ENCODE measurements at places on chromosomes 16 and 17.

DNA sequence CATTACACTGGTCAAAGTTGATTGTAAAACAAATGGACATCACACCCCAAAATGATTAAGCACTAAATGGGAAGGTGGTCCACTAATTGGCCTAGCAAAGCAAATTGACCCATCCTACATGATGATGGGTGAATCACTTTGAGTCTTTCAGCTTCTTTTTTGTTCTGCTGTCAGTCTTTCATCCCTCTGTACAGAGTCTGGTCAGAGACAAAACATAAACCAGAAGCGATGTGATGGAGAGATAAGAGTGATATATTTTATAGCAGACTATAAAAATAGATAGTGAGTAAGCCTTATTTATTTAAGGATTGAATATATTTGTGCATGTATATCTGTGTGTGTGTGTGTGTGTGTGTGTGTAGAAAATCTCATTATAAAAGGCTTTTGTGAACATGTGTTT lies 618.4 kb upstream of the SOX9 start:
- peak; percentile 53 for DNase-seq

GRCh38 chr16:7031031-7031430 lies 301.6 kb upstream of the RBFOX1 start:
- no peak for DNase-seq

- DNase-seq = no peak
Measured at GRCh38 chr17:30031214-30031869, 85.3 kb upstream of the NSRP1 start.

- no peak for DNase-seq
Measured at GRCh38 chr17:73586921-73587602, 57.2 kb downstream of the SDK2 start.

DNA sequence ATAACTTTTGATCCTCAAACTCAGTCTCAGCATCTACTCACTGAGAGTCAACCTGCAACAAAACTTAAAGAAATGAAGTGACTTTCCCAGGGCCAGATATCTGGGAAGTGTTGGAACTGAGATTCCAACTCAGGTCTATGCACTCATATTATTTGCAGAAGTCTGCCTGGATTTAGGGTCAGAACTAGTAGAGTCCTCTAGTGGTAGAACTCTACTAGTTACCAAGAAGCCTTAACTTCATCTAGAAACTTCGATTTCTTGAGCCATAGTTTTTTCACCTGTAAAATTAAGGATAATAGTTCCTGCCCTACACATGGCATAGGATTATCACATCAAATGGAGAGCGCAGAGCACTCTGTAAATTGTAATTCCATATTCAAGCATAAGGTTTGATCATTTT lies 23.4 kb upstream of the KRT24 start:
- no peak for DNase-seq

DNA sequence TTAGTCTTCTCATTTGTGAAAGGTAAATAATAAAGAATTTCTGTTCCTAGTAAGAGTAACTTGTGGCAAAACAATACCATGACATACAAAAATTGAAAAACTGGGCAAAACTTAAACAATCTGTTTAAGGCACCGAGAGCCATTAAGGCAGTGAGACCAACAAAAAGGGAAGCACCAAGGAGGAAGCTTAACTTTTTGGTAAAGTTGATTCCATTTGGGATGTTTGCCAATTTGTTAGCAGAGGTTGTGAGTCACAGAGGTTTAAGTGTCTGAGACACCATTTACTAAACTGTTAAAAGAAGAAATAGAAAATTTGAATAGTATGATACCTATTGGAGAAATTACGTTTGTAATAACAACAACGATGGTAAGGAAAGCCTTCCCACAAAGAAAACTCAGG lies 4.9 kb downstream of the SLC35G3 start:
- peak; percentile 18 for DNase-seq

GRCh38 chr17:66025551-66025950 lies 166.4 kb downstream of the CEP112 start:
- DNase-seq = peak; percentile 1

- no peak for DNase-seq
Measured at GRCh38 chr17:40992666-40993065, 1.3 kb downstream of the KRTAP3-3 start.

DNA sequence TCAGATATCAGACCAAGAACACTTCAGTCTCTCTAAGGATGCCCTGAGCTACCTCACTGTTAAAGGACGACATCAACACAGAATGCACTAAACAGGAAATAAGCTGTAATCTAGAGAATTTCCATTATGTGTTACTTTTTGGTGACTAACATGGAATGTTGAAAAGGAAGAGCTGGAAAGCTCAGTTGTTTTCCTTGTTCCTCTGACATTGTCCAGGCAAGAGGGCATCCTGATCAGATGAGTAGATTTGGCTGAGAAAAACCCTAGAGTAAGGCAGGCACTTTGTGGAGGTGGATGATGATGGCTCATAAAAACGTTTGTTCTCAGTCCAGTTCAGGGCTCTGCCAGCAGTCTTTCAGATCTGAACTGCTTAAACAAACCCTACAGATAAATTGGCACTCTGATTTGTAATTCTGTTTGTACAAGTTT lies 34.0 kb downstream of the DGKE start:
- peak; percentile 24 for DNase-seq

GRCh38 chr16:74448990-74449389 lies 27.7 kb upstream of the CLEC18B start:
- DNase-seq = peak; percentile 92

DNA sequence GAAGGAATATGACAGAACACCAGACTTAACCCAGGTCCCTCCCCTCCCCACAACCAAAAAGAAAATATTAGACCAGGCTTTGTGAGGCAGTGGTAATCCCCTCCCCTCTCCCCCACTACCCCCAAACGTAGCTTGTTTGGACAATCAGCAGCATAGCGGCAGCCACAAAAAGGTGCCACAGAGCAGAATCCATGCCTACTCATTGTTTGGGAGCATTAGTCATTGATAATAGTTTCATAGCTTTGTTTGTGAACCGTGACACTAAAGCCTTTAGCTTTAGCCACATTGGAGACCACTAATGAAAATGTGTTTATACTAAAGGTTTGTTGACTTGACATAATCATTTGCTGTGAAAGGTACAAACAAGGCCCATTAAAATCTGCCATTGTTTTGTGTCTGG lies 65.1 kb downstream of the NUP93 start:
- no peak for DNase-seq

DNA sequence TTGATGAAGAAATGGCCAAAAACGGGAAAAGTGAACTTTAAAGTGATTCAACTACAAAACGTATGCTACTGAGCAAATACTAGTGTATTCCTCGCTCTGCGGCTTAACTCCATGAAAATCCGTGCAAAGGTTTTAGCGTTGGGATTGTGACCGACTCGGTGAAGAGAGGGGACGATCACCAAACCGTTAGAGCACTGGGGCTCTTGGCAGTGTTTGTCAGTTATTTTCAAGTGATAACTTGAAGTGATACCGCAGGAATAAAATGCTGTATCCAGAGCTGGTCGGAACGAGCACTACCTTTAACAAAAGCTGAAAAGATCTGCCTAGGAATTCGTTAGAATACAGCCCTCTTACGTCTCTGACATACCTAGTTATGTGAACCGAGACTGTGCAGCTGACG lies 773 bp upstream of the PPM1D start:
- no peak for DNase-seq

DNA sequence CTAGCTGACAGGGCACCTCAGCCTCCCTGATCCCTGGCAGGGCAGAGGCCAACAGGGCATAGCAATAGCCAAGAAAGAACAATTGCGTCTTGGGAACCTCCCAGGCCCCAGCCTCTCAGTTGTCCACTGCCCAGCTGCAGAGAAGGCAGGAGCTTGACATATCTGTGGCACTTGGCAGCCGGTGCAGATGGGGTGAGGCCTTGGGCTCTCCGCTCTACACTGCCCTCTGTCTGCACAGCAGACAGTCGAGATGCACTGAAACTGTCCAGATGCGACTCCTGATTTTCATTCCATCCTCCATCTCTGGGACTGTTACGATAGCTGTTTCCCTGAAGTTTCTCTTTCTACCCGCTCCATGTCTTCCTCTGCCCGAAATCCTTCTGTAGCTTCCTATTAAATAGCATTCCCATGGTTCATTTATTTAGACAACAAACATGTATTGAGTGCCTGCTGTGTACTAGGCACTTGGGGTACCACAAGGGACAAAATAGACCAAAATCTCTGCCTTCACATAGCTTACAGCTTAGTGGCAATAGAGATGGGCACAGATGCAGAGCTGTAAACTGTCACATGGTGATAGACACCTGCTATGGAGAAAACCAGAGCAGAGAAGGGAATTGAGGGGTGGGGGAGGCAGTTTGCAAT lies 3.3 kb downstream of the POLR3E start:
- DNase-seq = peak; percentile 36

- no peak for DNase-seq
Measured at GRCh38 chr16:66468321-66468965, 41.3 kb downstream of the BEAN1 start.

- no peak for DNase-seq
Measured at GRCh38 chr16:24101431-24101830, 154.7 kb upstream of the CACNG3 start.

- peak; percentile 56 for DNase-seq
Measured at GRCh38 chr16:51408357-51408756, 257.3 kb upstream of the SALL1 start.

- DNase-seq = peak; percentile 54
Measured at GRCh38 chr16:14098081-14098480, 27.0 kb downstream of the MRTFB start.

DNA sequence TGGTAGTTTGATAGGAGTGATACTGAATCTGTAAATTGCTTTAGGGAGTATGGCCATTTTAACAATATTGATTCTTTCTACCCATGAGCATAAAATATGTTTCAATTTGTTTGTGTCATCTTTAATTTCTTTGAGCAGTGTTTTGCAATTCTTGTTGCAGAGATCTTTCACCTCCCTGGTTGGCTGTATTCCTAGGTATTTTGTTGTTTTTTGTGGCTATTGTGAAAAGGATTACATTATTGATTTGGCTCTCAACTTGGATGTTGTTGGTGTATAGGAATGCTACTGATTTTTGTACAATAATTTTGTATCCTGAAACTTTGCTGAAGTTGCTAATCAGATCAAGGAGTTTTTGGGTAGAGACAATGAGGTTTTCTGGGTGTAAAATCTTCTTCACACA lies 3.2 kb downstream of the KRTAP9-9 start:
- no peak for DNase-seq

DNA sequence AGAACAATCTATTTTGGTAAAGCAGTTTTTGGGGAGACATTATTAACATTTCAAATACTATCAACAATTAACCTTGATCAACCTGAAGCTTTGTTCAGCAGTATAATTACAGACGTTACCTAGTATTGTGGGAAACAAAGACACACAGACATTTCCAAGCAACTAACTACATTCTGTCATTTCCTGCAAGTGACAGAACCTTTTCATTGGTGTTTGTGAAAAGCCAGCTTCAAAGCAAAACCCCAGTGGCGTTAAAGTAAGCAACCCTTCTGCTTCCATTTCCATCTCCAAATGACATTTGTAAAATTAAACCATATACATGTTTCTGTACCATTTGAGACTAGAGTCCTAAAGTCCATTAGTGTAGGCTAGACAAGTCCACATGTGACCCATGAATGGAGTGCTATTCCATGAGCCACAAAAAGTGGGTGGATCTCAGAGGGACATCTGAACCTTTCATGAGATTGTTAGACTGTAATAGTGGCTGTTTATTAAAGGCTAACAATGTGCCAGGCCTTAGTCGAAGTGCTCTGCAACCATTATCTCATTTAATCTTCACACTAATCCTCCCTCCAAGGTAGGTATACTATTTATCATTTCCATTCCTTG lies 101.2 kb downstream of the SSH2 start:
- no peak for DNase-seq

DNA sequence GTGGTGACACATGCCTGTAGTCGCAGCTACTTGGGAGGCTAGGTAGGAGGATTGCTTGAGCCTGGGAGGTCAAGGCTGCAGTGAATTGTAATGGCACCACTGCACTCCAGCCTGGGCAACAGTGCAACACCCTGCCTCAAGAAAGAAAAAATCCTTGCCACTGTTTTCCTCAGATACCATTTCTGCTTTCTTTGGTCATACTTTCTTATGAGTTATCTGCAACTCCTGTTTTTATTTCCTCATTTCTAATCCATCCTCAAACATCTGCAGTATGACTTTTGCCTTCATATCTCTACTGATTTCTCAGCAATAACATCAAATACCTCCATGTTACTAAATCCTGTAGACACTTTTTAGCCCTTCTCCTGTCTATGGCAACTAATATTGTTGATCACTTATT lies 3.1 kb upstream of the AP2B1 start:
- no peak for DNase-seq

DNA sequence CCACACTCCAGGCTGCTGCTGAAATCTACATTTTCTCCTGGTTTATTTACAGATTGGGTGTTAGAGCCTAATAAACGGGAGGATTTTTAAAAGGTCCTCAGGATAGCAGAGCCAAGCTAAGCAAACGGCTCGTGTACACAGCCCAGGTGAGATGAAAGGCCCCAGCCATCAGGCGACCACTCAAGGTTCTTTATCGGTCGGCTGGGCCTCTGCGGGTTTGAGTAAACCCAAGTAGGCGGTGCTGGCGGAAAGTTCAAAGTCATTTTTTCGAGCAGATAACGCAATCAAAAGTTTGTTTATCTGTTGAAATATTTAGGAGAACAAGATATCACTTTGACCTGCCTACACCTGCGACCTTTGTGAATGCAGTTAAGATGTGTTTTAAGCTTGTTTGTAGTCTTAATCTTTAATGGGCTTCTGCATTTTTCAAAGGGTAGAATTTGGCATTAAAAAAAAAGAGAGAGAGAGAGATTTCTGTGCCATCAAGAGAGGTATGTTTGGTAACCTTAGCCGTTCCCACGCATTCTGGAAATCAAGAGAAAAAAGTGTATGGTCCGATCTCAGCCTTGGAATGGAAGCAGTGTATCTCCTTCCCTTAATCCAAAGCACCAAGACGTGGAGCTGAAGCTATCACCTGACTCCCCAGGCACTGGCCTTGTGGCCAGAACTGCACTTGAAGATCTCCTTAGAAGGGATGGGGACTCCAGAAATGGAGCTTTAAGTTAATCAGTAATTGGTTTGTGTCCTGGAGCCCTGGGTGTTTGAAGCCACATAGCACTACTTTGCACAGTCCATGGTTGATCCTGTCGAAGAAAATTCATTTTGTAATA lies 301.7 kb upstream of the IRX5 start:
- no peak for DNase-seq

DNA sequence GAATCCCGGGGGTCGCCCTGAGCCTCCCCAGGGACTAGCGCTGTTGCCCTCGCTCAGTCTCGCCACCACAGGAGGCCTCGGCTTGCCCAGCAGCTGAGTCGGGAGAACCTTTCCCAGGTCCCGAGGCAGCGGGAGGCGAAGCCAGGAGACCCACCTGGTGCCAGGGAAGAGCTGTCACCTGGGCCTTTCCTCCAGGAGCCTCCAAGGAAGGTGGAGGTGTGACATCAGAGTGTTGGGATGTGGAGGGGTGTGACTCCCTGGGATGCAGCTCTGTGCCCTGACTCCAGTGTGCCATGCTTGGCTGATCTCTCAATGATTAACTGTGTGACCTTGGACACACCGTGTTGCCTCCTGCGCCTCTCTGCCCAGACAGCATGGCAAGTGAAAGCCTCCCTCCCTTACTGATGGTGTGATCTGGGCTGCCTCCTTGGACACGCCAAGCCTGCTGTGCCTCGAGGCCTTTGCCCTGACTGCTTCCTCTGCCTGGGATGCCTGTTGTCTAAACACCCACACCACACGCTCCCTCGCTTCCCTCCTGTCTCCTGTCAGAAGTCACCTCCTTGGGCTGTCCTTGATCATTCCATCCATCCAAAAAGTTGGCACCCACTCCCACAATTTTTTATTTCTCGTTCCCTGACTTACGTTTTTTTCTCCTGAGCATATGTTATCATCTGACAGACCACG lies 88.0 kb downstream of the CMIP start:
- DNase-seq = no peak

GRCh38 chr16:13919330-13919682 lies 648 bp upstream of the ERCC4 start:
- peak; percentile 26 for DNase-seq

- no peak for DNase-seq
Measured at GRCh38 chr17:79525793-79526677, 84.8 kb downstream of the RBFOX3 start.
